ENCODE measurements at places on chromosomes 3 and 15.

DNA sequence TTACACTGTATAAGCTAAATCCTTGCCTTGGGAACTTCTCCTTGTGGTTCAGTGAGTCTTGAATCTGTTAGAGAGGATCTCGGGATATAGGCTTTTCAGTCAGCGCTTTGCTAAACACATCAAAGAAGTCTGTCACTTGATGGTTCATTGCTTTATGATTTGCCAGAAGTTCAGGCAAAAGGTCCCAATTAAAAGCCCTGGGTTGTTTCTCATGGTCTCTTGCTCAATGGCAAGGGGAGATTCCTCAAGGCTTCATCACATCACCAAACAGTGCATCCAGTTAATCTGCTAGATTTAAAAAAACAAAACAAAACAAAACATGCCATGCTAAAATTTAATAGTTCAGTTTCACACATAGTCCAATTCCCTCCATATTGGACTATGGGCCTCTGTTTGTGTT, 114.8 kb downstream of the FILIP1L start:
- no peak for DNase-seq

- DNase-seq, result no peak
Observed at GRCh38 chr3:16423947-16424673, 89.4 kb downstream of the RFTN1 start.

DNA sequence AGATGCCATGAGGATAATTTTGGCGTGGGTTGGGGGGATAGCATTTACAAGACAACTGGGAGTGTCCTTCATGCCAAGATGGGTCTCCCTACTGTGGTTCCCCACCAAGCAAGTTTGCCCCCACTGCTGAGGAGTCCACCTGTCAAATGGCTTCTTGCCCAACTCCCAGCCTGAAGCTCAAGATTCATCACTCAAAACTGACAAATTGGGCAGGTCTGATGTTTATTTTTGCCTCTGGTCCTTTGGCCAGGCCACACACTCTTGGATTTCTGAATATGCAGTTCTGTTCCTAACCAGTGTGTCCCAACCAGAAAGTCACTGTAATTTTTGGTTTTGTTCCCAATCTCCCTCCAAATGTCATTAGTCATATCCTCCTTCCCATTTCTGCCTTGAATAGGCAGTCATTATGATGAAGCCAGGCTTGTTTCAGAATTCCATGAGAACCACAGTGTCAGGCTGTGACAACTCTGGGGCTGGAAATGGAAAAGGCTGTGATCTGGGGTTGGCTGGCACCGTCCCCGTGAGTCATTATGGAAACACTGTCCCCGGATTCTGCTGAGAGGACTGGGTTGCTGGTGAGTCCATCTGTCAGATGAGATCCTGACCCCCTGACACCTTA, 29.3 kb upstream of the MEF2A start:
- no peak for DNase-seq

- DNase-seq, result no peak
Observed at GRCh38 chr3:184405075-184406030, 25.5 kb downstream of the CHRD start.

DNA sequence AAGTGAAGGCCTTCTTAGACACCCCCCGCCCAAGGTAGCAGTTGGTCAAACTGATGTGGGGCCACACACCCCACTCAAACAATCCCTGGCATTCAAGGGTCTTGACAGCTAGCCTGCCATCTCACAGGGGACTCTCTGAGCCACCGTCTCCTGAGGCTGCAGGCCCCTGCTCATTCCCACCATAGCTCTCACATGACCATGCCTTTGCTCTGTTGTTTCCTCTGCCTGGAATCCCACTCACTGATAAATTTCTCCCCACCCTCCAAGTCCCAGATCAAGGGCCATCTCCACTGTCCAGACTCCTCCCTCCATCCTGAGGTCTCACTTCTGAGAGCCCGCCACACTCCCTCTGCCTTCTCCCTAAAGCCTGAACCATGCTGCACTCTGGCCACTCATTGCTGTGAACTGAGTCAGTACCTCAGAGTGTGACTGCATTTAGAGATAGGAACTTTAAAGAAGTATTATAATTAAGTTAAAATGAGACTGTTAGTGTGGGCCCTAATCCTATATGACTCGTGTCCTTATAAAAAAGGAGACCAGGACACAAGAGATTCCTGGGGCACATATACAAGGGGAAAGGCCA, 10.0 kb downstream of the WNT7A start:
- DNase-seq, result no peak

DNA sequence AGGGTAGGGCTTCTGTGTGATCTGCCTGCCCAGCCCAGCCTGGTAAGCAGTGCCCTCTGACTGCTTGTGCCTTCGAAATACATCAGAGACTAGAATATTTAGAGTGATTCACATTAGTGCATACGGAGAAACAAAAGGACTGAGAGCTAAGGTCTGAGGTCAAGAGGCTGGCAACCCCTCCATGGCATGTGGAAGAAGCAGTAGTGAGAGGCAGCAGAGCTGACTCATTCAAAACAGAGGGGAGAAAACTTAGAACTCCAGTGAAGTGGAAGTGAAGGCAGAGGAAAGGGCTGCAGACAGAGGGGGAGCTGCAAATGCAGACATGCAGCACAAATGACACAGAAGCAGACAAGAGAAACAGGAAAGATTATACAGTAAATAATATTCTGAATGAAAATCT, 61.6 kb downstream of the ULK4 start:
- no peak for DNase-seq

- DNase-seq, result no peak
Observed at GRCh38 chr3:154102225-154102624, 19.0 kb upstream of the ARHGEF26 start.

GRCh38 chr15:39852250-39852649, 67.8 kb downstream of the GPR176 start:
- no peak for DNase-seq

DNA sequence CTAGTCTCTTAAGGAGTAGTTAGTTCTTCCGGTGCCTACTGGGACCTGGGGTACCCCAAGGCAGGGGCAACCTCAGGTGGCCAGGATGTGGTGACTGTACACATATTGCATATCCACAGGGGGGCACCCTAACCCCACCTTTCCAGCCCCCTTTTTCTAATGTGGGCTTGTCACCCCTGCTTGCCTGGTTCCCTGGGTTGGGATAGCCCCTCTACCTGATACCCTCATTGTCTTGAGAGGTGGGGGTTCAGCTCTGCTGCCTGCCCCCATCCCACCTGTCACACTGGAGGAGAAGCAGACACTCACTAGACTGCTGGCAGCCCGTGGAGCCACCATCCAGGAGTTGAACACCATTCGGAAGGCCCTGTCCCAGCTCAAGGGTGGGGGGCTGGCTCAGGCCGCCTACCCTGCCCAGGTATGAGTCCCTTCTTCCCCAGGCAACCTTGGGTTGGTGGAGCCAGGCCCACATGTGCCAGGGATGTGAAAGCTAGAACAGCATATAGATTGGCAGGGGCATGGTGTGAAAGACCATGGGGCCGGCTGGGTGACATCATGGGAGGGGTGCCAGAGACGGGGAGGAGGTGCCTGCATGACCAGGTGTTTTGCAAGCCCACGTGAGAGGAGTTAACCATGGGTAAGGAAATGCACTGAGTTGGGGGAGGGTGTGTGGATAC, 4.0 kb downstream of the GLYCTK start:
- no peak for DNase-seq

- DNase-seq, result no peak
Observed at GRCh38 chr3:126685021-126685420, 19.0 kb upstream of the CHCHD6 start.

DNA sequence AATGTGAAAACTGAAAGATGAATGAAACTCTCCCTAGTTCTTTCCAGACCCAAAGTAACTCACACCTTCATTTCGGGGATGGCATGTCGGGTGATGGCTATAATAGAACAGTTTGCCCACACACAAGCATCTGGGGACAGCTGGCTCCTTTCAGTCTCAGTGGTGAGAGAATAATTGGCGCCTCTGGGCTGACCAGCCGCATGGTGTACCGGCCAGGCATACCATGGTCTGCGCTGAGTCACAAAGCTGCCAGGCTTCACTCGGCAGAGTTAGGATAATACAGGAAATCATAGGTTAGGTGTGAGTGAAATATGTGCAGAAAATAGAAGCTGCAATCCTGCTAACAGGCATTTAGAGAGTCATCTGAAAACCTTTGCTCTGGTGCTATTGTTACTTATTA, 80.4 kb upstream of the IGF1R start:
- DNase-seq, result no peak

Measured in central memory CD4-positive, alpha-beta T cell (primary cell).